ENCODE measurements at places on chromosomes 11 and 22. TPM values are rescaled to one million over a fixed set of nuclear protein-coding genes. Genes with fewer than 3 reads are reported as not detected.

DNA sequence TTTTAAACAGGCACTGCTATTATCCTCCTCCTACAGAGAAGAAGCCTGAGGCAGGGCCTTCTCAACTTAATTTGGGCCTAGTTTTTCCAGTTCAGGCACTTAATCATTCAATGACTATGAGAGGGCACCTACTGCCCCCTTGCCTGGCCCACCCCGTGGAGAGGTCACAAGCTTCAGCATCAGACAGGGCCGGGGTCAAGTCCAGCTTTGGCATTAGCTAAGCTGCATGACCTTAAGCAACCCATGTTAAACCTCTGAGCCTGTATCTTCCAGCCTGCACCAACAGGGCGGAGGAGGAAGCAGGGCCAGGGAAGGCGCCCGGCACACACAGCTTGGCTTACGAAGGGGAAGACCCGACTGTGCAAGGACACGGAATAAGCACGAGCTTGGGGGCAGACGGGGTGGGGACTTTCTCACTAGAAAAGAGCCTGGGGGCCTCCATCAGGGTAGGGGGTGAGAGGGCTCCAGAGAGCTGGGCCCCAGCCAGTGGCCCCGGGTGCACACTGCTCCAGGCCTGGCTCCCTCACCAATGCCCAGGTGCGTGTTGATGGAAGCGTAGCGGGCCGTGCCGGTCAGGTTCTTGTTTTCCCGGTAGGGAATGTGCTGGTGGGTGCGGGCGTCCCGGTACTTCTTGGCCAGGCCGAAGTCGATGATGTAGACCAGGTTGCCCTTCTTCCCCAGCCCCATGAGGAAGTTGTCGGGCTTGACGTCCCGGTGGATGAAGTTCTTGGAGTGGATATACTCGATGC lies 16.9 kb downstream of the CSNK1E start:
- no peak for DNase-seq

The ZFPL1 gene
- total RNA-seq: 57.3 TPM

The CASP5 gene
- total RNA-seq: 0.29 TPM

The HBG1 gene
- not detected for total RNA-seq

The DDTL gene
- 4.1 TPM for total RNA-seq

The PHOX2A gene
- not detected for total RNA-seq

The YPEL4 gene
- total RNA-seq: 1.1 TPM
